ENCODE measurements at places on chromosomes 2 and 18.
A peak's percentile ranks its signal among the peaks of the same experiment; 100 is the strongest.

DNA sequence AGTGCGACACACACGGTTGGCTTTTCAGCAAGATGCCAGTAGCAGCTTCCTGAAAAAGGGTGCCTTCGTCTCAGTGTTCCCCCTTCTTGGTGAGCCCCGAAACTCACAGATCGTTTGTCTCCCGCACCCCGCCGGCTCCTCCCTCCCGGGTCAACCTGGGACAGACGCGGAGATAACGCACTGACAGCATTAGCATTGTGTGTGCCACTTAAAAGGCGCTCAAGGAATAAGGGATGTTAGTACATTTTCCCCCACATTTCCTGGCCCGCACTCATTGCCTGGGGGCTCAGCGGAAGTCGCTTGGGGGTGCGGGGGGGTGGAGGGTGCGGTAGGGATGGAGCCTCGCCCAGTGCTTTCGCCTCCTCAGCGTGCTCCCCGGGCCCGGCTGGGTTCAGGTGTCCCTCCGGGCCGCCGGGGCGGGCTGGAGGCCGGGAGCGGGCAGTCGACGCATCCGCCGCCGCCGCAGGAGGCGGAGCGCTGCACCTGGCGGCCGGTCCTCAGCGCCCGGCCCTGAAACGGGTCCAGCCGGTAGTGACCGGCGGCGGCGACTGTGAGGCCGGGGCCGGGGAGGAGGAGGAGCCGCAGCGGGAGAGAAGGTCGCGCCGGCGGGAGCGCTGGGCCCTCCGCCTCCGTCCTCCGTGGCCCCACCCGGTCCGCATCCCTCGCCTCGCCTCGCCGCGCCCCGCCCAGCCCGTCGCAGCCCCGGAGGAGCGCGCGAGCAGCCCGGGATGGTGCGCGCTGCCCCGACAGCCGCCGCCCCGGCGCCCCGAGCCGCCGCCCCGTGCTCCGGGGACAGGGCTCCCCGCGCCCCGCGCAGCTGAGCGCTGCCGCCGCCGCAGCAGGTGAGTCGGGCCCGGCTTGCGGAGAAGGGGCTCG, at the start of gene MFSD6:
Gene MFSD6, plus strand, starts transcription at position 694 of the 876 bp plus-strand sequence. CDS start 27,675 bp downstream, outside the sequence.
- DNase-seq = peak; percentile 44

DNA sequence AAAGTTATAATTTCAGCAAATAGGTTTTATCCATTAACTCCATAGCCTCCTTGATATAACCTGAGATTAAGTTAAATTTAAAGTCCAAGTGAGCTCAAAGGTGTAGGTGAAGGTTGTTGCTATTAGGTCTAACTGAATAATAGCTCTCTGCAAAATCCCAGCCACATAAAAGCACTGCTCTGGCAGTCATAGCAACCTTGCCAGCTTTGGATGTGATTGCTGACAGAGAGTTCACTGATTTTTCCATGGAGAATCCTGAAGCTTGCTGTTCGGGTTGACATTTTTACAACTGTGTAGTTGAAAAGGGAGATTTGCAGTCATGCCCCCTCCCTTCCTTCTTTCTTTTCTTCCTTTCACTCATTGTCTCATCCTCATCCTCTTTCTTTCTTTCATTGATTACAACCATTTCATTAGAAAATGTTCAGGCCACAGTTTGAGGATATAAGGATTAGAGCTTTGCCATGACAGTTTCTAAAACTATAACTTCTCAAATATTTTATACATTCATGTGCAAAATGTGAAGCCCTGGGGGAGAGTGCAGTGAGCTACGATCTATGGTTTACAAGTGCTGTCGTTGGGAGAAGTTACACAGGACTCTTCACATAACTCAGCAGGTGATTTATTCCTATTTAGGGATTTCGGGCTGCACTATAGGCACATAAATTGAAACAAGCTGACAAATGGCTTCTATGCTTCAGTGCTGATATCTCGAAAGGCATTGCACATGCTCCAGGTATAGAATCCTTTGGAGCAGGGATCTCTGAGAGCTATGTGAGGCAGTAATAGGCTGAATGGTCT, 193.8 kb downstream of the LRRTM4 start:
- DNase-seq = no peak

- no peak for DNase-seq
Observed at GRCh38 chr2:9741110-9741509, 102.2 kb upstream of the TAF1B start.

DNA sequence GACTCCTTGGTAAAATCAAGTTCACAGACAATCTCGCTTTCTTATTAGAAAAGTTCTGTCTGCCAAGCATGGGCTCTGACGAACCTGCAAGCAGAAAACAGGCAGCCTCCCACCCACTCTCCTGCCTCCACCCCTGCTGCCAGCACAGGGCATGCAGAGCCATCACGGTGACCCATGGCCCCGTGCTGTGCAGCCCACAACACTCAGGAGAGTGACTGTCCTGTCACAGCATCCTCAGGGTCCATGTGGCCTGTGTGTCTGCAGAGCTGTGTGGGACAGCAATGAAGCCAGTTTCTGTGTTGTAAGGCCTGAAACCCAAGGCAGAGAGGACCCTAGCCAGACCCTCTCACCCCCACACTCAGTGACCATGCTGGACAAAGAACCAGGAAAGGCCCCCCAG, 46.2 kb downstream of the TFCP2L1 start:
- no peak for DNase-seq

GRCh38 chr2:149899390-149899789, 311.8 kb upstream of the MMADHC start:
- no peak for DNase-seq

GRCh38 chr2:217394510-217395351, 534.9 kb upstream of the TNP1 start:
- peak; percentile 30 for DNase-seq

DNA sequence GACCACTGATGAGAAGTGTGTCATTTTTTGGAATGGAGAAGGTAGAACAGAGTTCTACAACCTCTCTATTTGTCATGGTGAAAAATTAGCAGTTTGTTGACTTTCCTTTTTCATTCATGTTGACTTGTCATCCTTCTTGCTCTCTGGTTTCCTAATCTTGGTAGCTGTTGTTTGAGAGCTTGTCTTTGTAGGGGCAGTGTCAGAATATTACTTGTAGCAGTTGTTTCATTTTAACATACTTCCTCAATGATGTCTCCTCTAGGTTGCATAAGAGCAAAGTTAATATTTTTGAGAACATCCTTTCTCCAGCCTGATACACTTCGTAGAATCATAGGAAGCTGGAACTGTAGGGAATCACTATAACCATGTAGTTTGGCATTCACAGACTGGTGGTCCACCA, 368.2 kb upstream of the FANCL start:
- DNase-seq = no peak

- peak; percentile 51 for DNase-seq
Observed at GRCh38 chr18:35998967-35999366, 26.5 kb downstream of the RMP24 start.

DNA sequence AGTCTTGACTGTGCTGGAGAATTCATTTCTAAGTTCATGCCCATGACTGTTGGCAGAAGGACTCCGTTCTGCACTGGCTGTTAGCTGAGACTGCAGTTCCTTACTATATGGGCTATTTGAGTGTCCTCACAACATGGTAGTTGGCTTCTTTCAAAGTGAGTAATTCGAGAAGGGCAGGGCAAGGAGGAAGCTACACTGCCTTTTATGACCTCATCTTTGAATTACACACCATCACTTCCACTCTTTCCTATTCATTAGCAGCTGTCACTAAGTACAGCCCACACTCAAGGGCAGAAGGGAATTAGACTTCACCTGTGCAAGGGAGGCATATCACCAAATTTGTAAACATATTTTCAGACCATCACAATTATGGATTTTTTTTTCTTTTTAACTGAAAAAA, 55.9 kb upstream of the EPAS1 start:
- peak; percentile 61 for DNase-seq

DNA sequence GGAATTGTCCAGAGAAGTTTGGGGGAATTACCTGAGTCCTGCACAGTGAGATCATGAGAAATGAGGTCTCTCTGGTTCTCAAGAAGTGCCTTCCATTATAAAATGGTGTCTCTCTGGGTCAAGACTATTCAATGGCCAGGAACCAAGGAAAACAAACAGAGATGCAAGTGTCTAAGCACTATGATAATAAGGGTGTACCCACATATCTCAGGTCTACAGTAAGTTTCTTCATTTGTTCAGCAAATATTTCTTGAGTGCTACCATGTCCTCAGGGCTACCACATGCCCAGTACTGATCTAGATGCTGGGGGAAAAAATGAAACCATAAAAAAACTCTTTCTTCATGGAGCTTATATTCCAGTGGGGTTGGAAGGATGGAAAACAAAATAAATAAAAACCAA, 170.0 kb downstream of the ACKR3 start:
- no peak for DNase-seq

GRCh38 chr2:49973917-49974368, 819.6 kb upstream of the FSHR start:
- peak; percentile 3 for DNase-seq

DNA sequence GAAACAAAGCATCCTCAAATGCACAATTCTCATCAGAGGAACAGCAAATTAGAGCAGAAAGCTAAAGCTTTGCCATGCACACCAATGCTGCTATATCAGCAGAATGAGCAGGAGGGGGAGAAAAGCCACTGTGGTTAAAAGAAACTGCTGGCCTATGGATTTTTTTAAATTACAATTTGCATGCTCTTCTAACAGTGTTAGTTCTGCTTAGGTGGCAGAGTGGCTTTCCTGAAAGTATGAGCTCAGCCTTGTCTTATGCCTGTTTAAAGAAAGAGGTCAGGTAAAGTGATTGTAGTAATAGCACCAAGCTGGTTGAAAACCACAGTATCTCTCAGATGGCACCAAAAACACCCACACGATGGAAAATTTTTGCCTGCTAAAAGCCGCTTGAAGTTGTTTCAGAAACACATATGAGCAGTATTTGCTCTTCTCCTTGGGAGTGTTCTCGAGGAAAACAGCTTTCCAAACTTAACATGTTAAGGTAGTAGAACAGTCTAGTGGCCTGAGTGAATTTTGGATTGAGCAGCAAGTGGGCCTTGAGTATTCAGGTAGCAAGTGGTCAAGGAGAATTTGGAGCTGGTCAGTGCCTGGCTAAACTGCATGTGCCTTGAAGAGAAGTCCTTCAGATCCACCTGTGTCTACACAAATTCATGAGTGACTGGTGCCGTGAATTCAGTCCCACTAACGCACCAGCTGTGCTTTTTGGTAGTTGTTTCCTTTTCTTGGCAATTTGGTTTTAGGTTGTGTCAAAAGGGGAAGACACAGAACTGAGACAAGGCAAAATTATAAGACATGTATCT, 19.6 kb upstream of the NDUFV2 start:
- DNase-seq = no peak

GRCh38 chr2:188598551-188598950, 306.9 kb downstream of the GULP1 start:
- no peak for DNase-seq

DNA sequence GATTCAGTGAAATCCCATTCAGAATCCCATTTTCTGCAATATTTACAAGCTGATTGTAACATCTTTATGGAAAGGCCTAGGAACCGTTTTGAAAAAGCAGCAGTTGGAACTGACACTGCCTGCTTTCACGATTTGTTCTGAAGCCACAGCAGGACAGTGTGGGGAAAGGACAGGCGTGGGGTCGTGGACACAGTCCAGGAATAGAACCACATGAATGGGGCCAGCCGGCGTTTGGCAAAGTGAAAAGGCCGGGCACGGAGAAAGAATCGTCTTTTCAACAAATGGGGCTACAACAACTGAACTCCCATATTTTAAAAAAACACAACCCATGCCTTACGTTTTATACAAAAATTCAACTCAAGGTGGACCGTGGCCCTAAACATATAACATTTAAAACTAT, 69.8 kb downstream of the SLC66A2 start:
- DNase-seq = no peak

DNA sequence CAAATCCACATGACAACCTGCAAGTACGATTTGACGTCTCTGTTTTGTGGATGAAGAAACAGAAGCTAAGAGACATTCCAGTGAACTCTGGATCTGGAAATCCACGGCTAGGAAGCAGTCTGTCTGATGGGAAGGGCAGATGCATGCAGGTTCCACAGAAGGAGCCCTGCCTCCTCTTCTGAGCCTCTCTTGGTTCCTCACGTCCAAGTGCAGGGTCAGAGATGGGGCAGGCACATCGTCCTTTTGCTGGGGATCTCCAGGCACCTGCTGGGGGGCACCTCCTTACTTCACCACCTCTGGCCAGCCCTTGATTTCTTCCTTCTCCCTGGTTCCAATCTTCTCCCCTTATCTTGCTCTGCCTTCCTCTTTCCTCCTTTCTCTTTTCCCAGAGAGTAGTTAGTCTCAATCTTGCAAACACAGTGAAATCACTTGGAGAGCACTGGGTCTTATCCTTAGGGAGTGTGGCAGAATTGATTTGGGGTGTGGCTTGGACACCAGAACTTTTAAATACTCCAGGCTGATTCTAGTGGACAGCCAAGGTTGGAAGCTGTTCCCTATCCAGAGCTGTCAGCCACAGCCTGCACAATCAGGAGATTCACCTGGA, 137.8 kb downstream of the BCL2 start:
- no peak for DNase-seq

DNA sequence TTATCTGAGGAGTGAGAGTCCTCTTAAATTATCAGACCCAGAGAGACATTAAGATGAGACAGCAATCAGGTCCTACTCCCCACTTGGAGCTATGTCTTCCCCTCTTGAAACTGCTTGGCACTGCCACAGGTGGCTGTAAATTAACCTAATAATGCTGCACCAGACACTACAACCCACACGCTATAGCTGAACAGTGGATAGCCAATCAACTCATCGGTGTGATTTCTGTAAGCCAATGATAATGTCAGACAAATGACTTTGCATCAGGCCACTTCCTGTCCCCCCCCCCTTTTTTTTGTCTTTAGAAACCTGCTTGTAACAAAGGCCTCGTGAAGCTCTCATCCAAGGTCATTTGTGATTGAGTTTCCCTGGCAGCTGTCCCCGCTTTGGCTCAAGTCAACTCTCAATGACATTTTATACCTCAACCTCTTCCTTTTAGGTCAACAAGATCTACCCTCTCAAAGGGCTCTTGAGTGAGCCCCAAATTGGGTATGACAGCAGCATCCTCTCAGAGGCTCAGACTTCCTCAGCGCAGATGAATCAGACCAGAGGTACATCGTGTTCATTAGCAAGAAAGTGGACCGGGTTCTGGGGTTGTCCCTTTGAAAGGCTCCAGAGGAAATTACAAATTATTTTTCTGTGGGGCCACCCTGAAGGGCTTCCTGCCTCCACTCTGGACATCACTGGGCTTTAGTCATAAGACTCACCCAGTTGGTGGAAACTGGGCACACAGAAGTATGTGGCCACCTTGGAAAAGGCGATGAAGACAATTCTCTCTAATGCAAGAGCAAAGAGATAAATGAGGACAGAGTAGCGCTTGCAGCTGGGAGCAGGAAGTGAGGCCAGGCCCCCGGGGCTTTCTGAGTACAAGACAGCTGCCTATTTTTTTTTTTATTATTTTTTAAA, 73.6 kb downstream of the COPS8 start:
- no peak for DNase-seq

- DNase-seq = no peak
Observed at GRCh38 chr2:88810017-88810416, 118.5 kb downstream of the RPIA start.

DNA sequence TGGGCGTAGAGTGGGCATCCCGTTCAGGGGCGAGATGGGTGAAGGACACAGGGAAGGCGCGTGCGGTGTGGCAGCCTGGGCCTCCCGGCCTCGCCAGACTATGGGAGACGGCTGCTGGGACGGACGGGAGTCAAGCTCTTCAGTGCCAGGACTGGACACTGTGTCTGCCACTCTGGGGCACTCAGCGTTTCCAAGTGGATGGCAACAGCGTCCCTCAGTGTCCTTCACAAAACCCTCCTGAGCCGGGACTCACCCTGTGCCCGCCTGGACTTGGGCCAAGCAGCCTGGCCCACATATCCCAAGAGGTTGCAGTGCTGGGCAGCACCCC, 16.3 kb upstream of the BOK start:
- no peak for DNase-seq

GRCh38 chr18:5419601-5420000, 124.1 kb upstream of the ZBTB14 start:
- no peak for DNase-seq

GRCh38 chr2:122516775-122517174, 761.3 kb downstream of the TSN start:
- DNase-seq = no peak
